ENCODE measurements at places on chromosomes 6 and 20.

- DNase-seq = no peak
Observed at GRCh38 chr20:37574199-37574890, 46.7 kb upstream of the BLCAP start.

DNA sequence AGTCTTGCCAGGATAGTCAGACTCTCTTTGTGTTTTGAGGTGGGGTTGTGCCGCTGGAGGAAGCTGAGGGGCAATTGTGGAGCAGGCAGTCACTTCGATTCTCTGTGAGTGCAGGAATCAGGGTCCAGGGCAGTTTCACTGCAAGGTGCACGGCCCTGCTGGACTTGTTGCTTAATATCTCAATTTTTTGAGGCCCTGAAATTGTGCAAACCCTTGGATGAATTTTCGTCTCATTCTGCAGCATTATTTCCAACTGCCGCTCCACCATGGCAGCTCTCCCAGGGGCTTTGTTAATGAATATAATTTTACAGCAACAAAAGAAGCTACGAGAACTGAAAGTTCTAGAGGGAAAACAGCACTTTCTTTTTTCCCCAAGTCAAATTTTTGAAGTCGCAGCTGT, 531.9 kb downstream of the QKI start:
- DNase-seq = no peak

- DNase-seq = no peak
Observed at GRCh38 chr6:161379834-161380582, 106.1 kb upstream of the AGPAT4 start.

DNA sequence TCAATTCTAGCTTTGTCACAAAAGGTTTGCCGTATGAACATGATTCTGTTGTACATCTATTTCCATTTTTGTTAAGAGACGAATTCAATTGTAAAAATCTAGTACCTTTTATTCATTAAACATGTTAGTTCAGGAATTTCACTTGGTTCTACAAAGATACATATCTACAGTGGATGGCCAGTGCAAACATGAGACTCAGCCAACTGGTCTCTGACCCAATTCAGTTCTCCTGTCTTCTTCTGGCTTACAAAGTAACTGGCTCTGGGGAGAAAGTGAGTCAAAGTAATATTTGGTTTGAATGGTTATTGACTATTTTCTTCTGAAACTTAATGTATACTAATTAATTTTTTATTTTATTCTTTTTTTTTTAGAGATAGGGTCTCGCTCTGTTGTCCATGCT, 70.0 kb downstream of the ESR1 start:
- DNase-seq = no peak

DNA sequence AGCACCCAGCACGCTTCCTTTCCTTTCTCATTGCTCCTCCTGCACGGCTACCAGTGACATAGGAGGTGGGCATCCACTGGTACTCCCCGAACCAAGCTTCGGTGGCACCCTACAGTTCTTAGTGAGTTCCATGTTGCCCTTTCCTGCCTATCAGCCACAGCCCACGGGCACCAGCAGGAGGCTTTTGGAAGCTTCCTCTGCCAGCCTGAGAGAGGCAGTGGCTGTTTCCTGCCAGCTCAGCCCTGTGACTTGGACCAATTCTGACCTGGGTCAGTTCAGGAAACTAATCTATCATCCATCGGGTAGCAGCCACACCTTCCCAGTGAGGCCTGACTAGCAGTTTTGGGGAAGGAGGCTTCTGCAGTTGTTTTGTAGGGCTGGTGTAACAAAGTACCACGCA, 176.4 kb upstream of the UST start:
- DNase-seq = no peak

DNA sequence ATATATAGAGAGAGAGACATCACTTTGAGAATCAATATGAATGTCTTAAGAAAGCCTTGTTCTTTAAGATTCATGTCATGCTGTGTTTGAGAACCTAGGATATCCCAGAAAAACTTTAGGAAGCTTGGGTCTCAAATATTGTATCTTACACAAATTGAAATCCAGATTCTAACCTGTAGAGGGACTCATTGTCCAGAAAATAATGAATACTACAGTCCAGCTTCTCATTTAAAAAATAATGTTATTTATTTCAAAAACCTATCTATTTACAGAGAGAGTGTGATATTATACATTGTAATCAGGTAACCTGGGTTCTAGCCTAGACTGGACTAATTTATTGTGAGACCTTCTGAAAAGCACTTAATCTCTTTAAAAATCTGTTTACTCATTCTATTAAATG, 4.2 kb downstream of the RFX6 start:
- DNase-seq = no peak

GRCh38 chr6:161462148-161462547, 188.3 kb upstream of the AGPAT4 start:
- no peak for DNase-seq

DNA sequence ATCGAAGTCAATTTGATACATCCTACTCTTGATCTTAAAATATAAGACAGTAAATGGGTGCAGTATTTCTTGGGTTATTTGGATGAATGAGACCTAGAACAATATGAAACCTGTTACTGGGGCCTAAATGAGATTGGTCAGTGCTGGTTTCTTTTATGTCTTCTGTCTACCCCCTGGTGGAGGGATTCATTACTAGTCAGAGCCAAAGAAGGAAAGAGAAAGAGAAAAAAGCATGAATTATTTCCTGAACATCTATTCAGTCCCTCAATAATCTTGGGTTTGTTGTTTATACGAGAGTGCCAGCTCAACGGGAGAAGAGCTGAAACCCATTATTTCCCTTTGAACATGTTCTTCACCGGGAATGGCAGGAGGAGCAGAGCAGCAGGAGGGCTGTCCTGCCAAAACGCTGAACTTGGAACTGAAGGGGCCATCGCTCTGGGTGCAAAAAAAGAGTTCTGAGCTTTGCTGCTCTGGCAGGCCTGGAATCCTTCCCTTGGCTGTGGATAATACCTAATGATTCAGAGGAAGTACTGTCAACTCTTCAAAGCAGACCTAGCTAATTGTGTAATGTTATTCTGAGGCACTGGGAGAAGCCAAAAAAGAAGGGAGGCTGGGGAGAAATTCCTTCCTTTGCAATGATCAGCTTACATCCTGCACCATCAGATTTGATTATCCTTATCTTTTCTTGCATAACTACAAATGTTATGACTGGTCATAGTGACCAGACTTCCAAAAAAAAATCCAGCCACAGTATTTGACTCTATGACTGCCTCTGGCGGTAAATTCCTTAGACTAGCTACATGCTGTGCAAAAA, 72.0 kb downstream of the BLOC1S5 start:
- DNase-seq = no peak

GRCh38 chr6:34657307-34657978, 39.1 kb downstream of the ILRUN start:
- DNase-seq = no peak

DNA sequence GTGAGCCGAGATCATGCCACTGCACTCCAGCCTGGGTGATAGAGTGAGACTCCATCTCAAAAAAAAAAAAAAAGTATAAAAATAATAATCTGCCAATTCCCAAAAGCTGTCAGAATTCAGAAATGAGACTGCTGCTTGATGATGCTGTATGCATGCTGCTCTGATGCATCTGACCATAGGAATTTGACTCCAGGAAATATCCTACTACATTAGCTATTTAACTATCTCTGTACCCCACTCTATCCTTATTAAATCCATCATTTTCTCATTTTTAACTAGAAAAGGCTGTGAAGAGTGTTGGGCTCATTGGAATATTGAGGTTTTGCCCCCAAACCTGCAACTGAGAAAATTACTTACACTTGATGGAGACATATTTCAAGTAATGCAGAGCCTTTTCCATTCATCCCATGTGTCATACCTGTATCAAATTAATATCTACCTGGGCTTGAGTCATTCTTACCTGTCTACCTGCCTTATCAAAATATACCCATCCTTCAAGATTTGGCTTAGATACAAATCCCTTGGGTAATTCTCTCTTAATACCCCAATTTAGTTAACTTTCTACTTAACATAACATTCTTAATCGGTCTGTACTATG, 135.2 kb upstream of the PREP start:
- no peak for DNase-seq

DNA sequence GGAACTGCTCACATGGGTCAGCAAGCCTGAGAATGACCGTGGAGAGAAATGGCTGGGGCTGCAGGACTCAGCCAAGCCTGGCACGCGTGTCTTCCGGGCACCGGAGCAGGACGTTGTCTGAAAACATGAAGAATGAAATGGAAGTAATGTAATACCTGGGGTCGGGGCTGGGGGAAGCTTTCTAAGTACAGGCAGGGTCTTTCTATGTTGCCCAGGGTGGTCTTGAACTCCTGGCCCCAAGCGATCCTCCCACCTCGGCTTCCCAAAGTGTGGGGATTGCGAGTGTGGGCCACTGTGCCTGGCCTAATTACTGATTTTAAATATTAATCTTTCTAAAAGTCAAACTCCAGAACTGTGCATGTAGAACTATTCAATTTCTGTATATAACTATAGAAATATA, 155.5 kb upstream of the AKAP12 start:
- no peak for DNase-seq

GRCh38 chr20:18072532-18072931, 14.8 kb upstream of the OVOL2 start:
- no peak for DNase-seq

DNA sequence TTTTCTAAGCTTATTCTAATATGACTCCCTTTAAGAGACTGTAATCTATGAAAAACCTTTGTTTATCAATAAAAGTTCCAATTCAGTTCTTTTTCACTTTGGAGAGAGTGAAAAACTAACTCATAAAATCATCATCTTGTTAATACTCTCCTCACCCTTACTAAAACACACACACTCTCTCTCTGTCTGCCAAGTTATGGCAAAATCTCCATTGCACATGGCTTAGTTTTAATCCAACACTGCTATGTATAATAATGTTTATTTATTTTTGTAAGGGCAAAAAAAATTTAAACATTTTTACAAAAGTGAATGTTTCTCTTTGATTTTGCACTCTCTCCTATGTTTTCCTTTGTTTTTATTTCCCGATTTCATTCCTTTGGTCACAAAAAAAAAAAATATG, 253.2 kb downstream of the BMP7 start:
- DNase-seq = no peak

DNA sequence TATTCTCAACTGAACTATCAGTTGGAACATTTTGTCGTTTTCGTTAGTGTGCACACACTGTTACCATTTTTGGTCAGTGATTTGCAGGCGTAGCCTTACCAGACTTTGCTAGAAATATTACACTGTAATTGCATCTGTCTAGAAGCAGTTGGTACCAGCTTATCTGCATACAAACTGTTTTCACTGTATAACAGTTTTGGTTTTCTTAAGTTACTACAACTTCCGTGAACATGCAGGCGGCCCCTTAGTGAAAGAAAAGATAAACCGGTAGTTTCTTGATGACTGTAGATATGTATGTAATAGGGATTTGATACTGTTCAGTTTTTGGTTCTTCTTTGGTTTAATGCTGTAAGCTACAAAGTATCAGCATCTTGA, 1.3 kb downstream of the DSTN start:
- no peak for DNase-seq

- DNase-seq = no peak
Observed at GRCh38 chr6:31007694-31008093, 2.6 kb upstream of the MUC22 start.

DNA sequence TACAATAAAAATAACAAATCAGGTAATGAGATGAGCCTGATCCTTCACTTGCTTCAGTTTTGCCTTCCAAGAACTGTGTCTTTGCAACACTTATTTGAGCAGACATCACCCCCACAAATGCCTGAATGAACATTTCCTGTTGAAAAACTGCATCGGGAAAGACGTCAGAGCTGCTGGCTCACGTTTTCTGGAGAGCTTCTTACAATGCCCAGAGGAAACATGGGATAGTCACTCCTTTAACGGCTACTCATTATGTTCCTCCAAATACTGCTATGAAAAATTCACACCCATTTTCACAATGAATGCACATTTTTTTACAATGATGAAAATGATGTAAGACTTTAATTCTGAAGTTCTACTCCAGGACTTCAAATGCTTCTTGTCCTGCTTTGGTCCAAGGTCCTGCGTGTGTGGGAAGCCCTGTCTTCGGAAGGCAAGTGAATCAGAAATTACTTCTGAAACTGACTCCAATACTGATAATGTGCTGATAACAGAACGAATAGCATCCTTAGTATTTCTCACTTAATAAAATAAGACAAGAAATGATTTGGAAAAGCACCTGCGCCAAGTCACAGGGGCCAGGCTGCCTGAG, 238.0 kb downstream of the ANKRD60 start:
- no peak for DNase-seq

DNA sequence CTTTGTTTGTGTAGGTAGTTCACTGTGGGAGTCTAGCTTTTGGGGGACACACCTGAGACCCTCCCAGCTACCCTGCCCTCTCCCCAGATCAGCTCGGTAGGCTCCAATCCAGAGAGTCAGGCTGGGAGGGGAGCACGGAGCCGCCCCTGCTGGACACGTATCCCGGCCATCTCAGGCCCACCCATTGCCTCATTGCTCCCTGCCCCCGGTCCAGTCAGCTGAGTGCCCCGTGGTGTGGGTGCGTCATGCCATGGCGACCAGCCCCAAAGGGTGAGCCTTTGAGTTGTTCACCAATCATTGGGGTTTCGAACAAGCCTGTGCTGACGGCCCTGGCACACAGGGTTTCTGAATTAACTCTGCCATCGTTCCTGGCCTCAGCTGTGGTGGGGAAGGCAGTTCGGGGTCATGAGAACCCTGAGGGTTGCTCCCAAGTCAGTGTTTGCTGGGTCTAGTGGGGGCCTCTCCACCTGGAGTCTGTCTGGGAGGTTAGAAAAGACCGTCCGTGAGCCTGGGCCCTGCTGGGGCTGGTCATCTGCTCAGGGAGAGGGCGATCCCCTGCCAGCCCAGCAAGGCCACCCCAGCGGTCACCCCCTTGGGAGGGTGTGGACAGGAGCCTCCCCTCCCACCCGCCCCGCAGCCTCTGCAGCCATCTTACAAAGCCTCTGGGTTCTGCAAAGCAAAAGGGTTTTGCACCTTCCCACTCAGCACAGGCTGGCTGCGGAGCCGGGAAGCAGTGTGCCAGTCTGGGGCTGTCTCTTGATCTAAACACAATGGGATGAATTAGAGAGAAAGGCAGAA, 34.5 kb downstream of the NTSR1 start:
- no peak for DNase-seq

- DNase-seq = no peak
Observed at GRCh38 chr6:95263840-95264239, 313.5 kb upstream of the MANEA start.

DNA sequence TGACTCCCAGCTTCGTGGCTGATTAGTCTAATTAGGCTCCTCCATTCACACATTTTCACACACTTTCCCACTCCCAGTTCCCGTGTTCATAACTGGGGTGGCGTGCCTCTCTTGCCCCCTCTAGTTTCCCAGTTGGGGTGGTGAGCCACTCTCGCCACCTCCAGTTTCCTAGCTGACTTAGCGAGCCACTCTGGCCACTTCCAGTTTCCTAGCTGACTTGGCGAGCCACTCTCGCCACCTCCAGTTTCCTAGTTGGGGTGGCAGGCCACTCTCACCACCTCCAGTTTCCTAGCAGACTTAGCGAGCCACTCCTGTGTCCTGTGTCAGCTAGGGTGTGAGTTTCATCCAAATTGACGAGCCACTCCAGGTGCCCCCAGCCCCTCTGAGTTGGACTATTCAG, 7.4 kb upstream of the GMPR start:
- no peak for DNase-seq

DNA sequence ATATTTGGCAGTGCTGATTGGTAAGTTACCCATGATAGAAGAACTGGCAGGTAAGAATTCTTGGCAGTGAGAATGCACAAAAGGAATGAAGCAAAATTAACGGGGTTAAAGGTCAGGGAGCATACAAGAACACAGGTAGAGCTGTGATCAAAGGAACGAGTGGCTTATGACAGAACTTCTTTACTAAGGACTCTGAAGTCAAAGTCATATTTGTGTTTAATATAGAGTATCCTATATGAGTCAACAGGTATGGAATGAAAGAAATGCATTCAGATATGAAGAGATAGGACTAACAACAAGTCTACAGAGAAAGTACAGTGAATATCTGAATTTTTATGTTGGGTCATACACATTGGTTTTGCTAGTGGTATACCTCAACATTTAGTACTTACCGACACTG, 209.0 kb upstream of the CITED2 start:
- no peak for DNase-seq

Measured in stimulated activated CD8-positive, alpha-beta memory T cell treated with anti-CD3 and anti-CD28 coated beads, Interleukin-2, amount 100 ng/mL, for 48 hours (primary cell).